ENCODE measurements at places on chromosomes 6 and 20.
A peak's percentile ranks its signal among the peaks of the same experiment; 100 is the strongest.

- no peak for DNase-seq
Measured at GRCh38 chr6:53919881-53920360, 125.1 kb downstream of the LRRC1 start.

- no peak for DNase-seq
Measured at GRCh38 chr6:144351379-144352127, 66.4 kb downstream of the UTRN start.

DNA sequence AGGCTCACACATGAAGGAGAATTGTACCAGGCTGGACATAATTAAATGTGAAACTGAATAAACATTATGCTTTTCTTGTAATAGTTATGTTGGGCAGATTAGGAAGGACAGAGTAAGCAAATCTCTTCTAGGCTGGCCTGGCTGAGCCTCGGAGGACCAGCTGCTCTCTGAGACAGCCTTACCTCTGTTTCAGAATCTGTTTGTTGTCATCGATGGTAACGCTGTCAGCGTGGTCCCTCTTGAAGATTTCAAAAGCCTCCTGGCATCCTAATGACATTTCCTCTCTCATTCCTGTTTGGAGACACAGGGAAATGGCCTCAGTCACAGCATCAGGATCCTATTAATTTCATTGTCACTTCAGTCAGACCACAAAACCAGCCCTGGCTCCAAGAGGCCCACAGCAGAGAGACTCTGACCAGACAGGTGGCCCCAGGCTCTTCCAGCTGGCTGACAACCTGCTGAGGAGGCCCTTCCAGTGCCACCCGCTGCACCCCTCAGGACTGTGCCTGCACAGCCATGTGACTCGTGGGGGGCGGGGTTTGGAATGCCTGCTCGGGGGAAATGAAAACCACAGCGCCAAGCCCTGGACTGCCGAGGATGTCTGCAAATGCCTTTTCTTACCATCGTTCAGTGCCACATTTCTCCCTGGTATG lies 108.5 kb upstream of the KCNK16 start:
- DNase-seq = no peak

GRCh38 chr20:13355941-13356486 lies 134.9 kb downstream of the ISM1 start:
- DNase-seq = no peak

- DNase-seq = no peak
Measured at GRCh38 chr6:106749609-106750008, 120.2 kb downstream of the QRSL1 start.

DNA sequence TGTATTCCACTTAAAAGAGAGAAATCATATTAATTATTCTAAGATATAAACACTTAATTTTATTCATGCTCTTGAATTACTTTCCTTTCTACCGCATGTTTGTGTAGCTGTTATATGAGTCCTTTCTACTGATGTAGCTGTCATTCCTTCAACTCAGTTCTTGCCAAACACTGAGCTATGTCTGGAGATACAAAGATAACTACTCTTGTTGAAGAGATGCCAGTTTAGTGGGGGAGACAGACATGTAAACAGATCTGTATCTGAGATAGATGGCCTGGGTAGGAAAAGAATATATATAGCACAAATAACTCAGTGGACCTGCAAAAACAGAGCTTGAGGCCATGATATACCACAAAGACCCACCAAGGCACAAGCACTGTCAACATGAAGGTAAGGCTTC lies 157.3 kb downstream of the BTBD9 start:
- DNase-seq = no peak

GRCh38 chr20:40583205-40583604 lies 105.8 kb downstream of the MAFB start:
- DNase-seq = no peak

DNA sequence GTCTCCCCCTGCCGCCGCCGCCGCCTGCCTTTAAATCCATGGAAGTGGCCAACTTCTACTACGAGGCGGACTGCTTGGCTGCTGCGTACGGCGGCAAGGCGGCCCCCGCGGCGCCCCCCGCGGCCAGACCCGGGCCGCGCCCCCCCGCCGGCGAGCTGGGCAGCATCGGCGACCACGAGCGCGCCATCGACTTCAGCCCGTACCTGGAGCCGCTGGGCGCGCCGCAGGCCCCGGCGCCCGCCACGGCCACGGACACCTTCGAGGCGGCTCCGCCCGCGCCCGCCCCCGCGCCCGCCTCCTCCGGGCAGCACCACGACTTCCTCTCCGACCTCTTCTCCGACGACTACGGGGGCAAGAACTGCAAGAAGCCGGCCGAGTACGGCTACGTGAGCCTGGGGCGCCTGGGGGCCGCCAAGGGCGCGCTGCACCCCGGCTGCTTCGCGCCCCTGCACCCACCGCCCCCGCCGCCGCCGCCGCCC lies 474 bp downstream of the CEBPB start:
- peak; percentile 46 for DNase-seq

DNA sequence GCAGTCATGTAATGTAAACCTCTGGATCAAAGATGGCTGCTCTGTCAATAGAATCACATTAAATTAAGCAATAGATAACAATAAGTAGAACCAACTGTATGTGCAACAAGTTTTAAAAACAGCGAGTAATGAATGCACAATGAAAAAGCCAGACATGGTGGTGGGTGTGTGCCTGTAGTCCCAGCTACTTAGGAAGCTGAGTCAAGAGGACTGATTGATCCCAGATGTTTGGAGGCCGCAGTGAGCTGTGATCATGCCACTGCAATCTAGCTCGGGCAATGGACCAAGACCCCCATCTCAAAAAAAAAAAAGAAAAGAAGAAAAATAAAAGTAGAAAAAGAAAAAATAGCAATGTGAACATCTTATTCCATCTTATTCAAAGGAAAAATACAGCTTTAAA lies 558.7 kb upstream of the MMS22L start:
- DNase-seq = no peak

DNA sequence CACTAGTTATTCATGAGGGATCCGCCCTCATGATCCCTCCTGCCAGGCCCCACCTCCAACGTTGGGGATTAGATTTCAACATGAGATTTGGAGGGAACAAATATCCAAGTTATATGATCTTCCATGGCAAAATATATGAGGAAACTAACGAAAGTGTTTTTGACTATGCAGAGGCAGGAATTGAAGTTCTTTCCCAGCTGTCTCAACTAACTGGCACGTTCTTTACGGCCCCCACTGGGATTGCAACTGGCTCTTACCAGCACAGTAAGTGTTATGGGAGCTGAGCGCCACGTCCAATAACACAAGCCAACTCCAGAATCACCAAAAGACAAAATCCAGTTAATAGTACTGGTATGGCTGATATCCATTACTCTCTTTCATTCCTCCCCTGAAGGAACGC lies 66.6 kb downstream of the ECT2L start:
- no peak for DNase-seq

DNA sequence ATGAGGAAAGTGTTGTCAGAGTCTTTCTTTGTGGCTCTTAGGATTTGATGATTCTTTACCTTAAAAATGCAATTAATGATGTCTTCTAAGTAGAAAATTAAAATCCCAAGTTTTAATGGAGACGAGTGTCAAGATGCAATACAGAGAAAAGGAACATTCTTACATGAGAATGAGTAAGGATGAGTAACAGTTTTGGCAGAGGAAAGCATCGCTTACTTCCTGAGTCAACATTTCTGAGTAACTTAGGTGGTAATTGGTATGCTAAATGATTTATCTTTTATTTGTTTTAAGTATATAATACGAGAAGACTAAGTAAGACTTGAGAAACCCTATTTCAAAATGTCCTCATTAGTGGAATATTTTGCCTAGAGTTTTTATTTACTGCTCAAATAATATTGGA lies 101.3 kb downstream of the RTN4IP1 start:
- no peak for DNase-seq

DNA sequence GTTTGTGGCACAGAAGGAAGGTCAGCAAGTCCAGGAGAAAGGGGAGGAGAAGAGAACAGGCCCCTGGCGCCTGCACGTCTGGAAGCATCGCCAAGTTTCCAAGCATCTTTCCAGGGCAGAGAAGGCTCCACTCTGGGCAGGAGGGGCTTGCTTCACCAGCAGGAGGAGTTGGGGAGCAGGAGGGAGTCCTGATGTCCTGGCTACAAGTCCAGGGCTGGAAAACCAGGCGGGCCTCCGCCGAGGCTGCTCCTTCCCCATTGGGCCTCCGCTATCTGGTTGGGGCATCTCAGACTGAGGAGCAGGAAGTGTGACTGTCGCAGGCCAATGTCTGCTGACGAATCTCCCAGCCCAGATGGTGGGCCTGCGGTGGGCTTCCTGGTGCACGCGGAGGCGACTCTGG lies 421.9 kb downstream of the PREX1 start:
- no peak for DNase-seq

DNA sequence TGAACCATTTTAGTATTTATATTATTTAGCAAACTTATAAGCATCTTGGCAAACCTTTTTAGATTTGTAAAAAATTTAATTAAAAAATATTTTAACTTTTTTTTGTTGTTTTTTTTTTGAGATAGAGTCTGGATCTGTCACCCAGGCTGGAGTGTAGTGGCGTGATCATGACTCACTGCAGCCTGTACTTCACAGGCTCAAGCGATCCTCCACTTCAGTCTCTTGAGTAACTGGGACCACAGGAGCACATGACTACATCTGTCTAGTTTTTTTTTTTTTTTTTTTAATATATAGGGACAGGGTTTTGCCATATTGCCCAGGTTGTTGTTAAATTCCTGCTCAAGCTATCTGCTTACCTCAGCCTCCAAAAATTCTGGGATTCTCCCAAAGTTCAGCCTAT lies 161.1 kb downstream of the EYS start:
- no peak for DNase-seq

DNA sequence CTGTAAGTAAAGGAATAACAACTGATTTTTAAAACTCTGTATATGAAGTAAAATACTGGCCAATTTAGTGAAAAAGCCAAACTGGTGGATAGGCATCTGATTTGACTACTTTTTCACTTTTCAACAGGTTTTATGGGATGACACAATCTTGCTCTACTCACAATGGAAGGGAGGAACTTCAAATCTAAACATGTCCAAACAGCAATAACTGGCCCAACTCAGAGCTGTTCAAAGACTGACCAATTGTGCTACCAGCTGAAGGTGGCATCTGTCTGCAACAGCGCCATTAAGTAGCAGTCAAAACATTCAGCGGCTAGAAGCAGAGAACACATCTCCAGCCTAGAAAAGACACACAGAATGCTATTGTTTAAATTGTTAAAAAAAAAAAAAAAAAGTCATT lies 44.6 kb downstream of the SESN1 start:
- no peak for DNase-seq

DNA sequence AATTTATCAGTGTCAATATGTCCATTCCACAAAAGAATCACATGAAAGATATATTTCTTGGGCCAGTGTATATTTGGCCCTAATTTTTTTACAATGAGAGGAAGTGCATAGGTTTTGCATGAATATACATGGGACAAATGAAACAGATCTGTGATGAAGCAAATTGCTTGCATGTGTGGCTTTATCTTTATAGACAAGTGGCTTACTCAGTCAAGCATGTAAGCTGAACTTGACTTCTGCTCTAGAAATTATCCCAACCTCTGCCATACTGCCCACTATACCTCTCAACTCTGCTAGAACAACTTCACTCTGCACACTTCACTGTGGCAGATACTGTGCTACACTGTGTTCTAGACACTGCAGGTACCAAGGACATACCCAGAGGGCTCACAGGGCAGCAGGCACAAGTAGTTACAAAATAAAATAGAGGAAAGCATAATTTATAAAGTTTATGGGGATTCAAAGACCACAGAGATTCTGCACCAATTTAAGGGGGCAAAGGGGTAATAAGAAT lies 349.2 kb upstream of the HSF2 start:
- DNase-seq = no peak

GRCh38 chr6:116446399-116446798 lies 14.8 kb upstream of the CALHM6 start:
- no peak for DNase-seq

DNA sequence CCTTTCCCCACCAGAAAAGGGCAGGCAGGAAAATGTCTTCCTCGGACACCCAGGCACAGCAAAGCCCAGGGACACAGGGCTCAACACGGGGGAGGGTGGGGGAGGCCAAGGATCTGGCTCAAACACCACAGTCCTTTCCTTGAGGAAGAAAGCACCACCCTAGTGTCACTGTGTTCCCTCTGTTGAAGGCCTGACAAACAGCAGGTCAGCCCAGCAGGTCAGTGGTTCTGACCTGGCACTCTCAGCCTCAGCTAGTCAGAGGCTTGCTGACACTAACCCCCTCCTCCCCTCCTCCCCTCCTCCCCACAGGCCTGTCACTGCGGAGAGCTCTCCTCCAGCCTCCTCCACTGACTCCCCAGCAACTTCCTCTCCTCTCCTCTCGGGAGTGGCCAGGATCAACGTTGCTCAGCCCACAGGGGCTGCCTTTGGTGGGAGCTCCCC lies 239.6 kb downstream of the LRFN2 start:
- DNase-seq = no peak

Measured in GM19239 (cell line).